ENCODE measurements at places on chromosomes 7 and 10.

DNA sequence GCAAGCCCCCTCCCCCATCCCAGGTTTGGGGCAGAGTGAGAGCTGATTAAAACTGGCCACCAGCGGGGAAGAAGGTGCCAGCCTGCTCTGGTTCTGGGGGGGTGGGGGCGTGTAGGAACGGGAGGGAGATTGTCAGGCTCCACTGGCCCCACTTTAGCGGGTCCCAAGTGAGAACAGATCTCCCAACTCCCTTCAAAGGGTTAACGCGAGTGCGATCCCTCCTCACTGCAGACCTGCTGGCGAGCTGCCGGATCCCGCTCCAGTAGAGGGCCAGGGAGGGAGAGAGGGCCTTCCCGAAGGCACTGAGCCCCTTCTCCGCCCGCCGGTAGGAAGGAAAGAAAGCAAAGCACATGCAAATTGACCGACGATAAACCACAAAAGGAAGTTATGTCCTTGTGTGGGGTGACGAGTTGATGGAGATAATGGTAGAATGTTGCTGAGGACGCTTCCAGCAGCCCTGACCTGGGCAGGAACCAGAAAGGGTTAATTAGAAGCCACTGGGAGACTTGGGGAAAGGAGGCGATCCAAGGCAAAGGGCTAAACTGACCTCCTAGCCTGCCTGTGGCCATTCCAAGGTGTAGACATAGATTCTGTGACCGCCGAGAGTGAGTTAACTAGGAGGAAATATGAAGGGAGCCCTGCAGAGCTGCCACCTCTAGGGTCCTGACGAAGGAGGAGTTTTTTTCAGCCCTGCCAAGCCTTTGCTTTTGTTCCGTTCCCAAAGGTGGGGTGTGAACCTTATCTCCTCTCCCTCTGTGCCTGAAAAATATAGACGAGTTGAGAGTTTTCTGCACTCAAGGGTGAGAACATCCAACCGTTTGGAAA lies 1.5 kb downstream of the NRG3 start:
- no peak for DNase-seq

DNA sequence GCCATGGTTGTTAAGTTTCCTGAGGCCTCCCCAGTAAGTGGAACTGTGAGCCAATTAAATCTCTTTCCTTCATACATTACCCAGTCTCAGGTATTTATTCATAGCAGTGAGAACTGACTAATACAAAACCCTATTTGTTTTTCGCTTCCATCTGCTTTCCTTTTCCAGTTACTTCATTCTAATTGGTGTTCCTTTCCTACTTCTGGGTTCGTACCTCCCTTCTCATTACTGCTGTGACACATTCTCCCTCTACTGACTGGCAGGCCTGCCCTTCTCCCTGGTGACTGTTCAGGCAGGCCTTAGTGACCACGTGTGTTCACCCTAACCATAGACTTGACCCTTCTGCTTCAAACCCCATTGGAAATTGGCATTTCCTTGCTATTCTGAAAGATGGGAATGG lies 37.7 kb downstream of the MTURN start:
- no peak for DNase-seq

DNA sequence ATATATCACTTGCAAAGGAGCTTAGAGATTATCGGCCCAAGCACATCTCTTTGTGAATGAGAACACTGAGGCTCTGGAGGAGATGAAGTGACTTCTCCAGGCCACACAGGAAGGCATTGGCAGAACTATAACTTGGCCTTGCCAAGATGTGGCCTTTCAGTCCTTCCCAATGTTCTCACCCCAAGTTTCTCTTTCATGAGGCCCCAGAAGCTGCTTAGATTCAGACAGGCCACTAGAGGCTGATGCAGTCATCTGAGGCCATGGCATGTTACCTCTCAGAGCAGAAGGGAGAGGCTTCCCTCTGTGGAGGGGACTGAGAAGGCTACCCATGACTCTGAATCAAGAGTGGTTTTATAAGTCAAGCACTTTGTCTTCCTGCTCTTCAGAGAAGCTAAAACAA lies 1003.7 kb downstream of the LRMDA start:
- DNase-seq: no peak

DNA sequence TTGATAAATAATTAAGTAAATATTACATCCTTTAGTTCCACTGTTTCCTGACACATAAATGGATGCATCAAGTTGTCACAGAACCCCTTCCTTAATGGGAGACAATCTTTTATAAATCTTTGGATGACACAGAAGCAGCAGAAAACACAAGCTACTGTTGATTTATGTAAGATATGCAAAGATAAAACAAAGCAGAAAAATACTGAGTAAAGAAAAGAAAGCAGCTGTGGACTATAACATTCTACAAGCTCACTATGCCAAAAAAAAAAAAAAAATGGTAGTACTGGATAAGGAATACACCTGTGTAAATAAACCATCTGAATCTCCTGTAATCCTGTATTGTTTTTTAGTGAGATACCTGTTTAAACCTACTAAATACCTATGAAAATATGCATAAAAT lies 92.0 kb upstream of the FAM180A start:
- DNase-seq: no peak

DNA sequence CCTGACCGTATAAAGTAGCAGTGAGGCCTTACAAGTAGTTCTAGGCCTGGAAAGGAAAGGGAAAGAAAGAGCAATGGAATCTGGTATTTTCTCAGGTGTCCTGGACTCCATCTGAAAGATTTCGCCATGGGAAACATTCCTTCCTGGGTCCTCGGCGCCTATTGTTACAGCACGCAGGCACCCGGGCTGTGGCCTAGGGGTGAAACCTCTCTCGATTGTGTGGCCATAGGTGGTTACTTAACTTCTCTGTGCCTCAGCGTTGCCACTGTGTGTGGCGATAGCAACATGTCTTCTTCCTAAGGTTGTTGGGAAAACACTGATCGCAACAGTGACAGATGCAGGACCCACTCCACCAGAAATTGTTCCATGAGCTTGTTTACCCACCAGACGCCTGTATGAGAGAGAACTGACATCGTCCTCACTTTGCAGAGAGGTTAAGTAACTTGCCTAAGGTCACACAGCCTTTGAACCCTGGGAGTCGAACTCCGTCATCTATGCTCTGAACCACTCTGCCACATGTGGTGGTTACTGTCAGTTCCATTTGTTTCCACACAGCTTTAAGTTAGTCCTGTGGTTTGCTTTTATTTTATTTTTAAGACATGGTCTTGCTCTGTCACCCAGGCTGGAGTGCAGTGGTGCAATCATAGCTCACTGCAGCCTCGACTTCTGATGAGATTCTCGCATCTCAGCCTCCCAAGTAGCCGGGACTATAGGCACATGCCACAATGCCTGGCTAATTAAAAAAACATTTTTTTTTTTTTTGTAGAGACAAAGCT lies 73.4 kb downstream of the LHPP start:
- no peak for DNase-seq

DNA sequence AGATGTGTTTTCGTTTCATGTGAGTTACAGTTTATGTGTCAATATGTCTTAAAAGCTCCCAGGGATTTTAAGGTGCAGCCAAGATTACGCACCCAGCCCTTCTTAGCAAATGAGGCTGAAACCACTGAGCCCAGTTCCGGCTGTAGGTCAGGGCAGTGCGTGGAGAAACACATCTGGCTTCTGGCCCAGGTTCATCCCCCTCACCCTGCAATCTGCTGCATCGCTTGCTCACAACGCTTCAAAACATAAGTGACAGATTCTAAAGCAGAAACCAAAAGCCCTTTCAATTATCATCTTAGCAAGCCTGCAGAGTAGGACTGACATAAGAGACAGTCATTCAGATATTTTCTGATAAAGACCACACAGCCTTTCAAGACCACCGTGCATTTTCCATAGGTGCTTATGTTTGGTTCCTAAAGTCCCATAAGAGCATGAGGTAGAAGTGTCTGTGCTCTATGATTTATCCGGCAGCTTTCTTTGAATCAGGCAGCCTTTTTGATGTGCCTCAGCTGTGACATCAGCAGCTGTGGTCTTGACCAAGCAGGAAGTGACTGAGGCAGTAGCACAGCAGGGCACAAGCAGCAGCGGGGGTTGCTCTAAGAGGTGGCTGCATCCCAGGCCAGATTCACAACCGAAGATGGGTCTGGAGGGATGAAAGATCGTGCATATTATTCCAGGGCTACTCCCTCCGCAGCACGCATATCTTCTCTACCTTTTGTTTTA lies 72.1 kb upstream of the LYZL2 start:
- no peak for DNase-seq

DNA sequence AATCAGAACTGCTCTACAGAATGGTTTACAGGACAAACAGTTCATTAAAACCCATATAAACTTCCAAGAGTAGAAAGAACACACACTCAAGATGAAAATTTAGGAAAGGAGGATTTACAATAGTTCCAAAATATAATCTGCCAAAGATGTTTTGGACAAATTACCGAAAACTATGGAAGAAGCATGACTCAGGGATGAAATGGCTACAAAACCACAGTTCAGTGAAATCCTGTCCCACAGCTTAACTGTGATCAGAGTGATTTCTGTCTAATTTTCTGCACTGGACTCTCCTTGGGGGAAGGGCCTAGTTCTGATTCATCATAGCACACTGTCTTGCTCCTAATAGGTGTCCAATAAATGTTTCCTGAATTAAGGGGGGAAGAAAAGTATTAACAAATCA lies 82.2 kb downstream of the HIPK2 start:
- DNase-seq: no peak

DNA sequence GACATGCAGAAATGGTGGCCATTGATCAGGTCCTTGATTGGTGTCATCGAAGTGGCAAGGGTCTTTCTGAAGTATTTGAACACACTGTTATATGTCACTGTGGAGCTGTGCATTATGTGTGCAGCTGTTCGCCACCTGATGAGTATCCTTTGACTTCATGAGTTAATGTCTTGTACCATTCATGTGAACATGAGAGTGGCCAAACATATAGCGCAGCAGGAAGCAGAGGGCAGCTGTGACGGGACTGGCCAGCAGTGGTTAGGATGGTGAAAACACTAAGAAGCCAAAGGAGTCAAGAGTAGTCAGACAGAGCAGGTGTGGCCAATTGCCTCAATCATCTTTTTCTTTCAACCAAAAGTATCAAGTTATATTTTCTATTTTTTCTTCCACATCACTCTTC lies 167.4 kb downstream of the IMMP2L start:
- DNase-seq: peak; percentile 94

DNA sequence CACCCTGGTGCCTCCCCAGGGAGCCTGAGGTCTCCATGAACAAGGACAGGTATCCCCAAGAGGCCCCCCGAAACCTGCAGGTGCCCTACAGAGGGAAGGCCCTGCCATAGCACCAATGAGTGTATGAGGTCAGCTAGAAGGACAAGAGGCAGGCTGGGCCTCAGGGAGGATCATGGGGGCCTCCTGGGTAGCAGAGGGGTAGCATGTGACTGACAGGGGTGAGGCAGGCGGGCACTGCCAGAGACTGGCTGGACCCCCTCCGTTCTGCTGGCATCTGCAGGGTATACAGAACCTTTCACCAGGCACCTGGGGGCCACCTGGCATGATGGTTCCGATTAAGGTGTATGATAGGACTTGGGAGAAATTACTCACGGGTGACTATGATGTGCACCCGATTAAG lies 79.2 kb upstream of the KCTD7 start:
- DNase-seq: no peak

- no peak for DNase-seq
Measured at GRCh38 chr7:26729150-26729775, 135.1 kb downstream of the SKAP2 start.

DNA sequence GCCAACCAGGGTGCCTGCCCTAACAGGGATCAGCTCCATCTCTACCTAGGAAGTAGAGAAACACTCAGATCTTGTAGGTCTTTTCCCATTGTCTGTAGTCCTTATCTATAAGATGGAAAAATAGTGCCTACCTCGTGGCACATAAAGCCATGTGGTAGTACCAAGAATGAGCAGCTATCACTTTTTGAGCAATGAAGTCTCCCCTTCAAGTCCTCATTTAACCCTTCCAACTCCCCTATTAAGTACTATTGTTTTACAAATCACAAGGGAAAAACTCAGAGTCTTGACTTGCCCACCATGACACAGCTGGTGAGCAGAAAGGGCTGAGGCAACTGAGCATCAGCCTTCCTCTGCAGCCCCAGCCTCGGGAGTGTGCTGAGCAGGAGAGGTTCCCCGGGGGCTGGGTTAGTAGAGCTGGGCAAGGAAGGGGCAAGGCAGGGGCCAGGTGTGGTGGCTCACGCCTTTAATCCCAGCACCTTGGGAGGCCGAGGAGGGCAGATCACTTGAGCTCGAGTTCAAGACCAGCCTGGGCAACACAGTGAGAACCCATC lies 3.3 kb downstream of the FRAT2 start:
- DNase-seq: no peak

DNA sequence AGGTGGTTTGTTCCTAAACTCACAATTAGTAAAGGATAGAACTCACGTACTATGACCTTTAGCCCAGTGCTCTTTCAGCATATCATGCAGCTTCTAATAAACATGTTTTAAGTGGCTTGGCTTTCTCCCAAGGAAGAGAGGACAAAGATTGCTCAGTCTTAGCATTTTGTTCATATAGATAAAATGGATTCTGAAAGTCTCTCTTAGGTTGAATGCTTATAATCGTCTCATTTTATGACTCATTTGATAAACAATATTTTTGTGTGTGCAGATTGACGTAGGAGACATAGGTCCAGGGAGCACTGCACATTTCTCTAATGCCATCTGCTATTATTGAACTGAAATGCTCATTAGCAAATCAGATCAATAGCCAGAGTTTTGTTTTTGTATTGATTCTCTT lies 44.8 kb downstream of the GNAT3 start:
- no peak for DNase-seq

DNA sequence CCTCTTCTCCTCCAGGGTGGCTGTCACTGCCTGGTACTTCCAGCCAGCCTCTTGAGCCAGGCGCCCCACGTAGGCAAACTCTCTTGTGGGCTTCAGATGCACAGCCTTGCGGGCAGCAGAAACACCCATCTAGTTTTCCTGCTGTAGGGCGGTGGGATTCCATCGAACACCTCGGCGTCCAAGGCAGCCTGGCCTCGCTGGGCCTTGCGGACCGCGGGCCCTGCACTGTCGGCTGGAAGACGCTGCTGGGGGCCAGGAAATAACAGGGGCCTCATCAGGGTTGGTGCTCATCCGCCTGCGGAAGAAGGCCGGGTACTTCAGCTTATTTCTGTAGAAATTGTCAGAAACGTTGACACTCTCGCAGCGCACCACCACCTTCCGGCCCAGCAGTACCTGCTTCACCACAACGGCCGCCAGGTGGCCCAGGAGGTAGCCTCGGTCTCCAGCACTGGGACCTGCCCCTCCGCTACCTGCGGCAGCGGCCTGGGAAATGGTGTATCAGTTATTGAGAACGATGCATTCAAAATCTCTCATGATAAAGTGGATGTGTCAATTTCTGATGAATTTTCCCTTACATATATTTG lies 61.1 kb downstream of the WDFY4 start:
- no peak for DNase-seq

DNA sequence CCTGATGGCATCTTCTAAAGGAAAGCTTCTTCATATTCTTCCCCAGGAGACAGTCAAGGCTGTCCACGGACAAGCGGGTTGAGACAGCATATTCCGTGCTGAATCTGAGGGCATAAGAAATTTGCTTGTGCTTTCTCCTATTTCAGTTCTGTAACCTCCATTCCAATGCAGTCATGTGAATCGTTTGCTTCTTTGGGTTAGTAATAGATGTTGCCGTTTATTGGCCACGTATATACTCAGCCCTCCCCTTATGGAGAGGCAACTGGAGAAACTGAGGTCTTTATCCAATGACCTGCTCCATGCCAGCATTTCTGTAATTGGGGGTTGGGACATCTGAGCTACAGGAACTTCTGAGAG lies 38.9 kb downstream of the LYZL1 start:
- DNase-seq: no peak
